Aorta (tissue), 5 donors: ENCODE measurements at places on chromosomes 3 and 15. TPM values are rescaled to one million over a fixed set of nuclear protein-coding genes. Genes with fewer than 3 reads are reported as not detected.
A peak's percentile ranks its signal among the peaks of the same experiment; 100 is the strongest.

DNA sequence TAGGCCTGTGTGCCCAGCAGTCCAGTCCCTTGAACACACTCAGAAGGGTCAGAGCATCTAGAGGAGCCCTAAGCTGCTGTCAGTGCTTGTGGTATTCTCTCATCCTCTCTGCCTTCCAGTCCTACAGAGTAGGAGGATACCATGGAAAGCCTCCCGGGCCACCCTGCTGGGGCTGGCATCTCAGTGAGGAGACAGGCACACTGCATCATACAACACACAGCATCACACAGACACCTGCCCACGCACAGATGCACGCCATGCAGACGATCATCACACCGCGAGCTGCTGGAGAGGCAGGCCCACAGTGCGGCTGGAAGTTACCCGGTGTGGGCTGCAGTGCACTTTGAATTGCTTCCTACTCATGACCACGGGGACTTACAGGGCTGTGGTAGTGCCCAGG, 15.2 kb downstream of the GABRA5 start:
- peak; percentile 48 for DNase-seq

GRCh38 chr3:152026033-152026556, 152.7 kb downstream of the SUCNR1 start:
- no peak for DNase-seq

Gene EPHB3
- total RNA-seq = 9.0 TPM

- no peak for DNase-seq
Measured at GRCh38 chr15:33125894-33126537, 68.5 kb downstream of the FMN1 start.

- DNase-seq = no peak
Measured at GRCh38 chr3:184586851-184587250, 25.3 kb downstream of the EPHB3 start.

DNA sequence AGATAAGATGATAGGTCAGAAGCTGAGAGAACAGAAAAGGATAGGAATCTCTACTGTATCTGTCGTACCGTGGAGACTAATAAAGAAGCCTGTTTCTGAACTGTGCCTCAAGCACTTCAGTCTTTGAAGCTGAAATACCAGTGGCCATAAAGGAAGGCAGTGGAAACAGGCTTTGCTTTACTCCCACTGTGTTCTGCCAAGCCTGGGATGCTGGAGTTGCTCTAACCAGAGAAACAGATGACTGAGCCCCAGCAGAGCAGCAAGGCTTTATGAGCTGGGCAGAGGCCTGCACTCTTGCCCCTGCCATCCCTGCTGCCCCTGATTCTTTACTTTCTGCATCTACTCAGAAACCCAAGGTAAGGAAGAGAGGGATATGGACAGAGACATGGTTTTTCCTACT, 89.4 kb downstream of the PDE8A start:
- DNase-seq = no peak

DNA sequence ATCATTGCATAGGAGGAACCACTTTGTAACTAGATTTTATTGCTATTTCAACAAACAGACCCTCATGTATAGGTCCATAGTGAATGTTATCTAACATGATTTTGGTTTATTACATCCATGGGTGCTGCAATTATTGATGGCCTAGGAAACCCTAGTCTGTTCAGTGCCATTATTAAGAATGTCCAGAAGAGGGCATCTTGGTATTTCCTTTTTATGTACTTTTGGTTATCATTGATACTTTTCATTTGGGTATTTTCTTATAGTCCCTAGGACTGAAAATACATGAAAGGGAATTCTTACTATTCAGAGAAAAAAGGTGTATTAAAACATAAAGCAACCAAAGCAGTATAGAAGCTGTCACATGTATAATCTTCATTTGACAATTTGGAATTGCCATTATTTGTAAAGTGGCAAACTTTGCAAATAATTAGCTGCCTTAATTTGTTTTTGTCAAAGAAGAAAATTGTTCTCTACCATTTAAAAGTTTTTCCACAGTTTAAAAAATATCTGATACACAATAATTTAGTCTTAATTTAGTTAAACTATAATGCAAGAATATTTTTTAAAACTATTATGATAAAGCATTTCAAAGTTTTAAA, 48.7 kb downstream of the CNOT10 start:
- no peak for DNase-seq

DNA sequence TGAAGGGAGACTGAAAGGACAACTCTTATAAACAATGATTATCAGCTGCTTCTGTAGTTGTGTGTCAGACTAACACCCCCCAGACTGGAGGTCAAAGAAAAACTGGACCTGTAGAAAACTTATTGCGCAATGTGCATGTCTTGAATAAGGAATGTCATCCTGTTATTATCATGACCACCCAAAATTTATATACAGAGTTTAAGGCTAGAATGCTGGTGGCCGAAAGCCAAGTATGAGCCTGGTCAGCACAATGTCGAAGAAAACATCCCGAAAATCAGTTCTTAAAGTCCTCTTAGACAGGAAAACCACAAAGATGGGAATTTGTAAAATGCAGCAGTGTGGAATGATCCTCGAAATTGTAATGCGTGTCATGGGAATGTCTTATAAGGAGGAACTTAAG, 29.3 kb downstream of the RFTN1 start:
- no peak for DNase-seq

DNA sequence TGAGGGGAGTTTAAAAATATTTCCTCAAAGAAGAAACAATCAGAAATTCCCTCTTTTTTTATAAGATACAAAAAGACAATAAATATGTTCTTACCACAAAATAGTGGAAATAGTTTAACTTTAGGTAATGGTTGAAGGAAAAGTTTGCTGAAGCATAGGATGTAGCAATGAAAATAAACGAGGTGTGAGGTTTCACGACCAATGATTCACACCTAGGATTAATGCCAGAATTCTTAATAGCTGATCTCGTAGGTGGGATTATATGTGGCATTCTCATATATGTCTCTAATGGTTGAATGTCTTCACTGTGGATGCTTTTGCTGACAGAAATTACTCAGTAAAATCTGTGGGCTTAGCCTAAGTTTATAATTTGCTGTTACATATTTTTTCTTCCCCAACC, 467.7 kb downstream of the FGF12 start:
- DNase-seq = no peak

Gene LINGO1
- 1.9 TPM for total RNA-seq

GRCh38 chr3:149391960-149392359, 14.5 kb upstream of the TM4SF1 start:
- DNase-seq = no peak

DNA sequence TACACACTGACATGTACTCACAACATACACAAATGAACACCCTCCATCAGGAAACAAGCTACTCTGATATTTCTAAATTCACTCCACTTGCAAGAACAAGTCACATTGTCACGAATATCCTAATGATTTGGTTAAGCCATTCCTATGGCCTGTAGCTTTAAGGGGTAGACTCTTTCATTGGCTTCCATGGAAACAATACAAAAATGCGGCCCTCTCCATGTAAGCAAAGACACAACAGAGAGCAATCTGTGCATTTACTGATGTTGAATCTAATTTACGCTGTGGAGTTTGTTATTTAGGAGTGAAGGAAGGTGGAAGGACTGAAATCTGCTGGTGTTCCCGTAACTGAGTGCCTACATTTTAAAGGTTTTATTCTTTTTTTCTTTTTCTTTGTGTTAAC, 114.5 kb downstream of the FMN1 start:
- no peak for DNase-seq

DNA sequence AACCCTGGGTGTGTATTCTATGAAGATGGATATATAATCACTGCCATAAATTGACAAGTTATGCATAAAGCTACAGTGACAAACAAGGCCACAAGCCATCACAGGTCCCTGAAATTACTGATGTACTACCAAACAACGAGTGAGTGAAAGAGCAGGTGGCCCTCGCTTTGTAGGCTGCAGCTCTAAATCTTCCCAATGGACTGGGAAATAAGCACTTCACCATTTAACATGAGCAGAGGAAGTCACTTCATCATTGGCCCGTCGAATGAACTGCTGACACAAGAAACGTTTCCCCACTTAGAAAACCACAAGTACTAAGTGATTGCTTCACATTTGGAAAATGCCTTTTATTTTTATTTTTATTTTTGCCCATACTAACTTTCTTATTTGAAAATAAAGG, 218.0 kb downstream of the ZNF385D start:
- no peak for DNase-seq

- DNase-seq = peak; percentile 69
Measured at GRCh38 chr15:74320352-74321247, 46.8 kb downstream of the CYP11A1 start.

DNA sequence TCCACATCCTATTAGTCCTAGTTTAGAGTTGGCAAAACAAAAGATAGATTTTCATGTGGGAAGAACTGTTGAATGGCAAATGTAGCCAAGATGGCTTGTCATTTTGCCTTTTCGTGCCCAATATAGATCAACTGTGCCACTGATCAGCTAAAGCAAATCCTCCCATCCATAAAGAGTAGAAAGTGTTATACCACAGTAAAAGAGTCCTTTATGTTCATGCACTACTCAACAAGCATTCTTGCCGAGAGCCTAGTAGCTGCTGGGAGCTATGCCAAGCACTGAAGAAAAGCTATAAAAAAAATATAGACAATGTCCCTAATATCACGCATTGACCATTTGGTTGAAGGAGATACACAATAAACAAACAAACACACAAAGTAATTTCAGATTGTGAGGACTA, 225.2 kb downstream of the KCNMB2 start:
- no peak for DNase-seq

Gene CCDC12
- 35.9 TPM for total RNA-seq

Gene SCAMP5
- total RNA-seq = 5.8 TPM

- DNase-seq = no peak
Measured at GRCh38 chr3:112508860-112509259, 9.6 kb upstream of the BTLA start.

DNA sequence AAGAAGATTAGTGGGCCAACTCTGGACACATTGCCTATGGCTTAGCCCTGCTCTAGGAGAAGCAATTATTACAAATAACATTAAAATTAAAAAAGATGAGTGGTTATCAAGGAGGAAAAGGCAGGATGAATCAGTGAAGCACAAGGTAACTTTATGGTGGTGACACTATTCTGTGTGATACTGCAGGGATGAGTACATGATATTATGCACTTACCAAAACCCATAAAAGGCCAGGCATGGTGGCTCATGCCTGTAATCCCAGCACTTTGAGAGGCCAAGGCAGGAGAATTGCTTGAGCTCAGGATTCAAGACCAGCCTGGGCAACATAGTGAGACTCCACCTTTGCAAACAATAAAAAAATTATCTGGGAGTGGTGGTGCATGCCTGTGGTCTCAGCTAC, 344.3 kb upstream of the CDIN1 start:
- DNase-seq = no peak

DNA sequence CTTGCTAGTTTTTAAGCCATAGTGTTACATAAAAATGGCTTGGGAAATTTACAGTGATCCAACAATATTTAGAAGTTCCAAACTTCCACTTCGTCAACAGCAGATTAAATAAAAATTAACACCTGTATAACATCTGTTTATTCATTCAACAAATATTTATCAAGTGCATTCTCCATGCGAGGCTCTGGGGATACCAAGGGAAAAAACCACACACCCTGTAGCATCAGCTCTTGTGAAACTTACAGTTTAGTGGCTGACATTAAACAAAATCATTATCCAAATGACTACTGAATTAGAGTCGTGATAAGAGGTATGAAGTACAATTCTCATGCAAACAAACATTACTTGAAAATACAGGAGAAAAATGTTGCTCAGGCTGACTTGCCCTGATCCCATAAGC, 122.9 kb downstream of the DLG1 start:
- DNase-seq = no peak

- DNase-seq = no peak
Measured at GRCh38 chr3:42302924-42303634, 37.1 kb upstream of the CCK start.

DNA sequence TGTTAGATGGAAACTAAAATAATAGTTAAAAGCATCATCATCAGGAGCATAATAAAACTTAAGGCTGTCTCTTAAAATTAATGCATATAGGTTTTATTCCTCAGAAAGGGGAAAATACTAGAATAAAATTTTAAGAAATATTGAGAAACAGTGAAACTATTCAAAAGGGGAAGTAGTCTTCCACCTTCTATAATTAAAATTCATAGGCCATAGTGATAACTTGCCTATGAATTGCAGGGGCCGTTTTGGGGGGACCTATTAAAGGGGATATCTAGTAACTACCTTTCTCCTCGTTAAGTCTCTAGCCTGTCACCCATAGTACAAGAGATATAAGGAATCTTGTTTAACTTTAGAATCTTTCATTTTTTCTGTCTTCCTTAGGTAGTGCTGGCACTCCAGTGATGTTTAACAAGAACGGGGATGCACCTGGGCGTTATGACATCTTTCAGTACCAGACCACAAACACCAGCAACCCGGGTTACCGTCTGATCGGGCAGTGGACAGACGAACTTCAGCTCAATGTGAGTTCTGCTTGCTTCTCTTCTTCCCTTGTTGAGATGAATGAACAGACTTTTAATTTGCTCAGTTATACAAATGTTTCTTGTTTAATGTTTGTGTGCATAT, 600.4 kb downstream of the GRM7 start:
- DNase-seq = no peak

Gene AQP9
- 2.6 TPM for total RNA-seq

Gene PARP6
- 63.1 TPM for total RNA-seq

GRCh38 chr15:88613074-88613944, 7.8 kb upstream of the AEN start:
- no peak for DNase-seq

Gene NR2C2
- 51.8 TPM for total RNA-seq

Gene RARB
- 5.9 TPM for total RNA-seq

Gene MAP1A
- 36.4 TPM for total RNA-seq

Gene EPB42
- 0.60 TPM for total RNA-seq

GRCh38 chr15:100705065-100705464, 102.7 kb downstream of the ASB7 start:
- peak; percentile 42 for DNase-seq

DNA sequence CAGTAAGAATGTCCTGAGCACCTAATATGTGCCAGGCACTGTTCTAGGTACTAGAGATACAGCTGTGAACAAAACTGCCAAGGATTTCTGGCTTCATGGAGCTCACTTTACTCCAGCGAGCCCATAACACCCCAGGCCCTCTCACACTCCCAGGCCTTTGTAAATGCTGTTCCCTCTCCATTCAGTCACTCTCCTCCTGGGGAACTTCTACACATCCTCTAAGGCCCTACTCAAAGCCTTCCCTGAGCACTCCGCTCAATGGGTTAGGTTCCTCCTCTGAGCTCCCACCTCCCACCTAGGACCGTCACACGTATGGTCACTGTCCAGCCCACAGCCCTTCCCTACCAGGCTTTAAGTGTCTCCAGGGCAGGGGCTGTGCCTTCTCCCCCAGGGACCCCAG, 27.2 kb downstream of the SEMA7A start:
- DNase-seq = no peak
